ENCODE measurements at places on chromosomes 2 and 18. TPM values are rescaled to one million over a fixed set of nuclear protein-coding genes. Genes with fewer than 3 reads are reported as not detected.

GRCh38 chr2:182186132-182186735 lies 200.6 kb downstream of the PPP1R1C start:
- peaks cover 6% of the 10 kb centered on the region for H3K27me3 ChIP-seq
- H3K4me3 ChIP-seq: no peak overlapping the region
- no peak for DNase-seq

DNA sequence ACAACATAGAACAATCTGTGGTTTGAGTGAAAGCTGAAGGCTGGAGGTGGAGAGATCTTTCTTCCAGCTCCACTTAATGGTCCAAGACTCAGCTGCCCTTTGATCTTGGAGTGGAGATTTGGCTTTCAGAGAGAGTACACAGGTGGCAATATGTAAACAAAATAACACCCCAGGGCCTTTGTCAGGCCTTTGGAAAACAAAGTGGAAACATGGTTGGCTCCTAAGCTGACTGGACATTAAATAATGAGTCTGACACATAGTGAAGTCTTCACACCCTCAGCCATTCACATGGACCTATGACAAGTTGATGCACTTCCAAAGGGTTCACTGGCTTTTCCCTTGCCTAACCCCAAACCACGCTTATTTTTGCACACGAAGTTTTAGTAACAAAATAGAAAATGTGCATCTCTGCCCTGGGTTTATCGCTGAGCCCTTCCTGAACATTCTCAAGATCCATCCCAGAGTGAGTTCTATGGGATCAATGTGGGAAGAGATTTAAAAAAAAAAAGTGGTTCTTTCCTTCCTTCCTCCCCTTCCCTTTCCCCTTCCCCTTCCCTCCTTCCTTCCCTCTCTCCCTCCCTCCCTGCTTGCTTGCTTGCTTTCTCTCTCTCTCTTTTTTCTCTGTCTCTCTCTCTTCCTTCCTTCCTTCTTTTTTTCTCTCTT lies 201.3 kb upstream of the NT5C1B start:
- H3K27me3 ChIP-seq: no peaks in the 10 kb centered on the region
- no peak overlapping the region for H3K27ac ChIP-seq
- peaks cover 7% of the 10 kb centered on the region for H3K36me3 ChIP-seq
- DNase-seq: no peak
- H3K4me1 ChIP-seq: no peaks in the 10 kb centered on the region

DNA sequence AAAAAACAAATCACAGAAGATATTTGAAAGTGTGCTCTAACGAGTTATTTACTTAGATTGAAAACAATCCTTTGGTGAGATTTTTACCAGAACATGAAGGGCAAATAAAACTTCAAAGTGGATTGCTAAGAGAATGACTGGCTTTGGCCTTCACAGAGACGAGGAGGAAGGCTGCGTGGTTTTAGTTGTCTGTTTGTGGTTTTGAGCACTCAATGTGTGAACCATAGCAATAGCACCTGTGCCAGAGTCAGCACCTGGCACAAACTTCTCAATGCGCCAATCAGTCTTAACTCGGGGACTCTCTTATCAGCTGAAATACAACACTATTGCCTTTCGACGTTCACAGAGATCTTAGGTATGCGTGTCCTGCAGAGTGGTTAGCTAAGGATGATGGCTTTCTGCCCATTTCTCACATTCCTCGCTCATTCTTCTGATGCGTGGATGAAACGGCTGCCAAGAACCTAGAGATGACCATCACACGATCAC lies 70.0 kb downstream of the MBP start:
- peak overlapping the region; percentile 96 for H3K27ac ChIP-seq
- peaks cover 78% of the 10 kb centered on the region for H3K36me3 ChIP-seq
- H3K4me3 ChIP-seq: peak overlapping the region; percentile 42

- H3K27me3 ChIP-seq: no peaks in the 10 kb centered on the region
- no peak for DNase-seq
- no peak overlapping the region for H3K27ac ChIP-seq
- H3K36me3 ChIP-seq: peaks cover 2% of the 10 kb centered on the region
- H3K4me3 ChIP-seq: no peak overlapping the region
- H3K4me1 ChIP-seq: no peaks in the 10 kb centered on the region
These were observed 18.9 kb downstream of the KRTCAP3 start for GRCh38 chr2:27461118-27461517.

GRCh38 chr2:64400733-64401528 lies 53.0 kb upstream of the LGALSL start:
- no peaks in the 10 kb centered on the region for H3K27me3 ChIP-seq
- H3K27ac ChIP-seq: no peak overlapping the region
- peaks cover 2% of the 10 kb centered on the region for H3K4me1 ChIP-seq
- no peak for DNase-seq
- H3K36me3 ChIP-seq: no peaks in the 10 kb centered on the region
- H3K4me3 ChIP-seq: no peak overlapping the region

DNA sequence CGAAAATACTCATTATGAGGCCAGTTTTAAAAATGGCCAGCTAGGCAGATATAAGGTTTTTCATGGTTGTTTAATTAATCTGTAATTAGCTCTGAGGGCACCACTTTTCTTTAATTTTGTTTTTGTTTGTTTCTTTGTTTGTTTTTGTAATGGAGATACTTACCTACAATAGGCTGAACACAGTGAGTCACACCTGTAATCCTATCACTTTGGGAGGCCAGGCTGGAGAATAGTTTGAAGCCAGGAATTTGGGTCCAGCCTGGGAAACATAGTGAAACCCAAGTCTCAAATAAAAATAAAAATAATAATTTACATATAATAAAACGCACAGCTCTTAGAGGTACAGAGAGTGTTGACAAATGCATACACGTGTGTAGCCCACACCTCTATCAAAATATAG lies 56.8 kb upstream of the MSH2 start:
- H3K27ac ChIP-seq: no peak overlapping the region
- peaks cover 8% of the 10 kb centered on the region for H3K4me1 ChIP-seq
- H3K36me3 ChIP-seq: no peaks in the 10 kb centered on the region
- no peak overlapping the region for H3K4me3 ChIP-seq
- no peak for DNase-seq

DNA sequence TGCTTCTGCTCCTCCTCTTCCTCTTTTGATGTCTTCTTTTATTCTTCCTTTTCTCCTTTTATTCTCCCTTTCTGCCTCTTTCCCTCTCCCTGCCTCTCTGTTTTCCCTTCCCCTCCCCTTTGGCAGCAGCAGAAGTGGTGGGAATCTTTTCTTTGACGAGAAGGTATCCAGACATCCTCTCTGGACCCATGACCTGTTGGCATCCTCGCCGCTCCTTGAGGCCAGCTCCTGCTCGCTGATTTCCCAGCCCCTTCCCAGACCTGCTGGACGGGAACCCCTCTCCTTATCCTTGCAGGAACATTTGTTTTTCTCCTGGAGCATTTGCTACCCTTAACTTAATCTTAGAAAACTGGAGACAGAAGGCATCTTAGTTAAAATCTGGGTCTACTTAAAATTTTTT lies 130.5 kb downstream of the LPIN1 start:
- no peak overlapping the region for H3K4me3 ChIP-seq
- no peak overlapping the region for H3K27ac ChIP-seq
- no peaks in the 10 kb centered on the region for H3K27me3 ChIP-seq
- no peak for DNase-seq

DNA sequence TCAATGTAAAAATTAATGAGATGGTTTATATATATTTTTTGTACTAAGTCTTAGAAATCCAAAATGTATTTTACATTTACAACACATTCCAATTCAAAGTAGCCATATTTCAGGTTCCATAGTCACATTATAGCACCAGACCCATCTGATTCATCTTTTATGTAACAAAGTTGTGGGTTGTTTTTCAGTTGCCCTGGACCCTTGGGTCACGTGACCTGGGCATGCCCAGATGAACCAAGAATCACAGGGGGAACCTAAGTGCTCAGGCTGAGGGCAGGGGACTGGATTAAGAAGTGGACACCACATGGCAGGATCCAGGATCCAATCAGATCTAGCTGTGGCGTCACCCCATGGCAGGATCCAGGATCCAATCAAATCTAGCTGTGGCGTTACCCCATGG lies 44.9 kb upstream of the NDUFV2 start:
- H3K27ac ChIP-seq: no peak overlapping the region
- no peaks in the 10 kb centered on the region for H3K27me3 ChIP-seq
- H3K4me1 ChIP-seq: peaks cover 8% of the 10 kb centered on the region
- no peaks in the 10 kb centered on the region for H3K36me3 ChIP-seq
- no peak overlapping the region for H3K4me3 ChIP-seq
- no peak for DNase-seq

GRCh38 chr2:46328291-46328690 lies 31.1 kb downstream of the EPAS1 start:
- H3K4me1 ChIP-seq: peaks cover 2% of the 10 kb centered on the region
- H3K36me3 ChIP-seq: no peaks in the 10 kb centered on the region
- DNase-seq: no peak
- H3K27ac ChIP-seq: no peak overlapping the region
- no peak overlapping the region for H3K4me3 ChIP-seq

DNA sequence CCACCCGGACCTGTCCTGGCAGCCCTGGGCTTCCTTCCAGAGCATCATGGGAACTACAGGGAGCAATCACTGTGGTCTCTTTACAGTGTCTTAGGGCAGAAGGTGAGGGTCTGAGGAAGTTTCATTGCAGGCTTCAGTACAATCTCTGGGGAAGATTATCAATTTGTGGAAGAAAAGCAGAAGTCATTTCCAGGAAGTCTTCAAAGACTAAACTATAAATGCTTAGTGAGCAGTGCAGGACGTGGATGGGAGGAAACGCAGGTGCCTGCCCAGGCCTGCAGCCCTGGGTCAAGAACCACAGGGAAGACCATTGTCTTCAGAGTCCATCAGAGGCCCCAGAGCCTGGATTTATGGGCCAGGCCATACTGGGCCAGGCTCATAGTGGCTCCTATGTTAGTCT lies 54.3 kb downstream of the INO80C start:
- no peaks in the 10 kb centered on the region for H3K4me1 ChIP-seq
- H3K27ac ChIP-seq: no peak overlapping the region
- no peak for DNase-seq

The TWIST2 gene
- not detected for total RNA-seq

The LINC00305 gene
- not detected for total RNA-seq

The TRIM43 gene
- total RNA-seq: not detected

The ANXA4 gene
- total RNA-seq: 15.2 TPM

The NOSTRIN gene
- not detected for total RNA-seq

The GNLY gene
- total RNA-seq: 2.1 TPM

The RESP18 gene
- total RNA-seq: not detected

The PLGLB2 gene
- total RNA-seq: 0.68 TPM

The CFAP65 gene
- total RNA-seq: not detected

Data from activated naive CD8-positive, alpha-beta T cell treated with anti-CD3 and anti-CD28 coated beads for 36 hours (primary cell).